Naive B cell (primary cell): ENCODE measurements at places on chromosomes 16 and 17. TPM values are rescaled to one million over a fixed set of nuclear protein-coding genes. Genes with fewer than 3 reads are reported as not detected.

- H3K4me3 ChIP-seq: no peak overlapping the region
- no peak for DNase-seq
- H3K36me3 ChIP-seq: no peaks in the 10 kb centered on the region
- peaks cover 5% of the 10 kb centered on the region for H3K27me3 ChIP-seq
- H3K27ac ChIP-seq: no peak overlapping the region
Observed at GRCh38 chr16:6827267-6827666, 505.4 kb upstream of the RBFOX1 start.

- H3K4me1 ChIP-seq: peaks cover 54% of the 10 kb centered on the region
- H3K4me3 ChIP-seq: no peak overlapping the region
- no peaks in the 10 kb centered on the region for H3K27me3 ChIP-seq
- H3K36me3 ChIP-seq: no peaks in the 10 kb centered on the region
- H3K27ac ChIP-seq: no peak overlapping the region
- DNase-seq: no peak
Observed at GRCh38 chr17:39954876-39955275, 7.9 kb upstream of the GSDMA start.

DNA sequence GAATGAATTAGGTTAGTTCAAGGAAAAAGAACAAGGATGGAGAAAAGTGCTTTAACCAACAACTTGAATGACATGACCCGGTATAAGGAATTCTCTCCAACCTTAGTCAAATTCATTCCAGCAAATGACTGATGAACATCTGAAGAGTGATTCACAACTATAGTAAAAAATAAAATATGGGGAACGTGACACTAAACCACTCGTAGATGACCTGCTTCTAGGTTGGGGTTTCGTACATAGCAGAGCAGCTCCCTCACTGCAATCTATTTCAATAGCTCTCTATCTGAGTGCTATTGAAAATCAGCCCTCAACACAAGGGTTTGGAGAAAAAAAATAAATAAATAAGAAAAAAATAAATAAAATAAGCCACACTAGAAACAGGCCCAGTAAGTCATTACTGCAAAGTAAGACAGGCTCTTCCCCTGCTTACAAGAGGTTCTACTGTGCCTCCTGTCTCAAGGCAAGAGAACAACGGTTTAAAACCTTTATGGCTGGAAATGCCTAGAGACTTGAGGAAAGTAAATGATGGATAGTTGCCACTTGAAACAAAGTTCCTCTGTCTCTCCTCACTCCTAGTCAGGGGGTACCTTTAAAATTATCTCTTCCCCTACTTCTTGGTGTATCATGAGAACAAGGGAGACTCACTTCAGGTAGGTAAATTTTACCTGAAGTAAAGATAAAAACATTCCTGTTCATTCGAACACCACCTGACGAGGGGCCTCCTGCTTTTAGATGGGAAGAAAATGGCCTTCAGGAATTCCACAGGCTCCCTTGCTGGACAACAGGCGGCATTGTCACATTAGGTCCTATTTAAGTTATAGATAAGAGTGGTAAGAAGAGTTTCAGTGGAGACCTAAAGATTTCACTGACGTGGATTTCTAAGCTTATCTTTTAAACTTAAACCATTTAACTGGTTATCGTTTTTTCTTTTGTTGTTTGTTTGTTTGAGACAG is 20.5 kb downstream of the COG7 start:
- DNase-seq: no peak
- H3K36me3 ChIP-seq: no peaks in the 10 kb centered on the region

DNA sequence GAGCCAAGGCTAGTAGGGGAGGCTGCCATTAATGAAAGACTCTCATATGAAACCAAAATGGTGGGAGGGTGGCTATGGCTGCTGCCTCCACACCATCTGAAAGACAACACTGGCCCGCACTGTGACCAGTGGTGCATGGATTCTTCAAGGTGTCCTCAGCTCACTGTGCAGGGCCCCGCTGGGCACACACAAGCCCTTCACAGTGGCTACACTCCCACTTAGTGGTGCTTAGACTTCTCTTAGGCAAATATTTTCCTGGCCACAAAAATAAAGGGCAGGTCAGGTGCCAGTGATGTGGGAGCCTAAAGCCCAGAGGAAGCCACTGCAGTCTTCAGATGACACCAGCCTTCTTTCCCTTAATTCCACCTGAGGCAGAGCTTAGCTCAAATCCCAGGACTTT is 38.1 kb upstream of the IRX3 start:
- no peak overlapping the region for H3K4me3 ChIP-seq
- H3K27me3 ChIP-seq: peaks cover 9% of the 10 kb centered on the region
- no peak for DNase-seq
- no peak overlapping the region for H3K27ac ChIP-seq

DNA sequence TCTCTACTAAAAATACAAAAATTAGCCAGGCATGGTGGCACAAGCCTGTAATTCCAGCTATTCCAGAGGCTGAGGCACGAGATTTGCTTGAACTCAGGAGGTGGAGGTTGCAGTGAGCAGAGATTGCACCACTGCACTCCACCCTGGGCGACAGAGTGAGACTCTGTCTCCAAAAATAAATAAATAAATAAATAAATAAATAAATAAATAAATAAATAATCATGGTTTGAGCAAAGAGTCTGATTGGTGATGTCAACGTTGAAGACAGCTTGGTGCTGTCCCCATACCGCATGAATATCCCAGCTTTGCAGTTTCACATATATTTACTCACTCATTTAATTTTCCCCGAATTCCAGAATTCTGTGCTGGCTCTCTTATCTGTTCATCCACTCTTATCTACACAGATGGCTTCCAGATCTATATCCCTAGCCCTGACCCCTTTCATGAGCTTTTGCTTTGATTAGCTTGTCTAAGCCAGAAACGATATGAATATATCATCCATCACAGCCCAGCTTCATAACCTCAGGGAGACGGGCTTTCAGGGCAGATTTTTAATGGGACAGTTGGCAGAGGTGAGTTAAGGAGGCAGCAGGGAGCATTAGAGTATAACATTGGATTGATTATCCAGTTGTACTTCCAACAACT is 91.0 kb downstream of the SPACA3 start:
- H3K36me3 ChIP-seq: no peaks in the 10 kb centered on the region
- no peak overlapping the region for H3K27ac ChIP-seq
- no peak overlapping the region for H3K4me3 ChIP-seq
- no peak for DNase-seq
- H3K4me1 ChIP-seq: no peaks in the 10 kb centered on the region
- peaks cover 17% of the 10 kb centered on the region for H3K27me3 ChIP-seq

- H3K4me3 ChIP-seq: peak overlapping the region; percentile 25
- H3K27me3 ChIP-seq: no peaks in the 10 kb centered on the region
- H3K4me1 ChIP-seq: peaks cover 66% of the 10 kb centered on the region
Observed at GRCh38 chr17:17073030-17073564, 30.8 kb downstream of the MPRIP start.

DNA sequence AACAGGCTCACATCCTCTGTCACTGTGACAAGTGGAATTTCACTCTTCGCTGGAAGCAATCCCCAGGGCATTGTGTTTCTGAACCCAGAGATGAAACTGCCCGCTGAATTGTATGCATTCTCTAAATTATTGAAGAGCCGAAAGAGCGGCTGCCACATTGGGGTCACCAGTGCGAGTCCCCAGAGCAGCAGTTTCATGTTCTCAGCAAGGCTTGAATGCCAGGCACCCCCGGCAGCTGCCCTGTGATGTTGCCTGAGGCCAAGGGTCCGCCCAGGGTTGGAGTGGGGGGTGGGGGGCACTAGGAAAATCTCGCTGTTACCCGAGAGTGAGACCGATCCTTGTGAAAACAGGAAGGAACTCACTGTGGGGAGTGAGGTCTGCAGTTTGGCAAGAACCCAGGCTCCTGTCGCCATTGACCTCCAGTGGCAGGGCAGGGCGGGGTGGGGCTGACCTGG is 20.7 kb upstream of the BCAR1 start:
- no peak overlapping the region for H3K4me3 ChIP-seq
- H3K27me3 ChIP-seq: peaks cover 55% of the 10 kb centered on the region
- no peak overlapping the region for H3K27ac ChIP-seq
- DNase-seq: no peak

- no peak overlapping the region for H3K4me3 ChIP-seq
- no peaks in the 10 kb centered on the region for H3K27me3 ChIP-seq
- peak overlapping the region; percentile 62 for H3K27ac ChIP-seq
- no peak for DNase-seq
- peaks cover 7% of the 10 kb centered on the region for H3K36me3 ChIP-seq
- peaks cover 60% of the 10 kb centered on the region for H3K4me1 ChIP-seq
Observed at GRCh38 chr16:3824121-3824795, 56.3 kb downstream of the CREBBP start.

GRCh38 chr16:72604375-72604774 is 432.4 kb upstream of the PMFBP1 start:
- no peaks in the 10 kb centered on the region for H3K36me3 ChIP-seq
- H3K4me1 ChIP-seq: peaks cover 10% of the 10 kb centered on the region

GRCh38 chr16:51407199-51407598 is 256.1 kb upstream of the SALL1 start:
- no peak overlapping the region for H3K27ac ChIP-seq
- no peak for DNase-seq
- no peaks in the 10 kb centered on the region for H3K4me1 ChIP-seq

- DNase-seq: no peak
- no peak overlapping the region for H3K27ac ChIP-seq
- H3K4me3 ChIP-seq: no peak overlapping the region
- H3K4me1 ChIP-seq: peaks cover 13% of the 10 kb centered on the region
- no peaks in the 10 kb centered on the region for H3K36me3 ChIP-seq
- no peaks in the 10 kb centered on the region for H3K27me3 ChIP-seq
Observed at GRCh38 chr17:2894782-2895181, 98.5 kb downstream of the RAP1GAP2 start.

GRCh38 chr16:49415083-49415482 is 41.5 kb downstream of the C16orf78 start:
- H3K4me1 ChIP-seq: no peaks in the 10 kb centered on the region
- no peaks in the 10 kb centered on the region for H3K36me3 ChIP-seq
- no peak overlapping the region for H3K27ac ChIP-seq
- no peak overlapping the region for H3K4me3 ChIP-seq

DNA sequence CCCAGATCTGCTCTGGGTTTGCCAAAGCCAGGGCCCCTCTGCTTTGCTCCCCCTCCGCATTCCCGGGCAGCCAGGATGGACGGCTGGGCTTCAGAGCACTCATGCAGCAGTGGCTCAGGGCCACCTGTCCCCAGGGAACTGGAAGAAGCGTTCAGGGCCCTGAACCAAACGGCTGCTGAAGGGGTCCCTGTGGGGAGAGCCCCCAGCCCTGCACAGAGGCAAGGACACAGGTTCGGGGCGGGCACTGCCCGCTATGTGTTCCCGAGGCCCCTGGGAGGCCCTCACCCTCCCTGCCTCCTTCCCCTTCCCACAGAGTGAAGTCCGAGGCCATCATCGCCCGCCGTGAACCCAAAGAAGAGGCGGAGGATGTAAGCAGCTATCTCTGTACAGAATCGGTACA is 10.4 kb downstream of the NME3 start:
- H3K36me3 ChIP-seq: no peaks in the 10 kb centered on the region
- no peak for DNase-seq
- no peaks in the 10 kb centered on the region for H3K4me1 ChIP-seq
- H3K27ac ChIP-seq: no peak overlapping the region

- no peaks in the 10 kb centered on the region for H3K36me3 ChIP-seq
- H3K27me3 ChIP-seq: no peaks in the 10 kb centered on the region
- DNase-seq: no peak
- H3K27ac ChIP-seq: no peak overlapping the region
Observed at GRCh38 chr16:46885960-46886763, 2.0 kb downstream of the GPT2 start.

GRCh38 chr17:1055751-1056645 is 59.1 kb downstream of the TIMM22 start:
- H3K27ac ChIP-seq: peak overlapping the region; percentile 65
- DNase-seq: peak; percentile 24
- no peaks in the 10 kb centered on the region for H3K4me1 ChIP-seq
- no peak overlapping the region for H3K4me3 ChIP-seq

- no peak overlapping the region for H3K27ac ChIP-seq
- H3K36me3 ChIP-seq: no peaks in the 10 kb centered on the region
- no peak overlapping the region for H3K4me3 ChIP-seq
- H3K4me1 ChIP-seq: peaks cover 10% of the 10 kb centered on the region
Observed at GRCh38 chr17:7856011-7856810, 1.1 kb downstream of the NAA38 start.

DNA sequence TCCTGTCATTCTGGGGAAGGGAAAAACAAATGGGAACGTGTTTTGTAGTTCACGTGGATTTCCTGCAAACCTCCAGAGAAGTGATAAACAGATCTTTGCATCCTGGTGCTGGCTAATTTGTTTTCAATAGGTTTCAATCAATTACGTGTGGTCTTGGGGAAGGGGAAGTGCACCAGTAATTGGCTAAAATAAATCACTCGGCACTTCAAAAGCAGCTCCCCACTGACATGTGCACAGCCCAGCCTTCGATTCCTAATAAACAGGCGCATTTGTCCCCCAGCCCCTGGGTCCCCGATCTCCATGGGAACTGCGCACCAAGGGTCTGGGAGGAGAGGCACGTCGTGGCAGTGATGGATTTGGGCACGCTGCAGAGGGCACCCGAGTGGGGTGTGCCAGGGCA is 112.9 kb upstream of the GSE1 start:
- H3K36me3 ChIP-seq: no peaks in the 10 kb centered on the region
- peaks cover 12% of the 10 kb centered on the region for H3K4me1 ChIP-seq
- no peaks in the 10 kb centered on the region for H3K27me3 ChIP-seq

DNA sequence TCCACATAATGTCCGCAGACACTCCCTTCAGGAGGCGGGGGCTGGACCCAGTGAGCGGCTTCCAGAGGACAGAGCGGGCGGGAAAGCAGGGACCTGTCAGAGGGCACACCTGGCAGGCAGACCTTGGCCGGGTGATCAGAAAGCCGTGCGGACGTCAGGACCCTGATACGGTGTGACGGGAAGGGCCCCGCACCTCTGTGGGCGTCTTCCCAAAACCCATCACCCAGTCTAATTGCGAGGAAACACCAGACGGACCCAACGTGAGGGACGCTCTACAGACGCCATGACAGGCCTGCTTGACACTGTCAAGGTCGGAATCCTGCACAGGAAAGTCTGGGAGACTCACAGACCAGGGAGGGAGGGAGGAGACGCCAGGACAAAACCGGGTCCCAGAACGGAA is 8.4 kb downstream of the LMF1 start:
- no peaks in the 10 kb centered on the region for H3K27me3 ChIP-seq
- H3K27ac ChIP-seq: no peak overlapping the region
- H3K36me3 ChIP-seq: peaks cover 23% of the 10 kb centered on the region
- no peak overlapping the region for H3K4me3 ChIP-seq
- peaks cover 21% of the 10 kb centered on the region for H3K4me1 ChIP-seq

- H3K4me3 ChIP-seq: no peak overlapping the region
- H3K27ac ChIP-seq: no peak overlapping the region
- no peaks in the 10 kb centered on the region for H3K27me3 ChIP-seq
- H3K4me1 ChIP-seq: no peaks in the 10 kb centered on the region
- no peak for DNase-seq
- H3K36me3 ChIP-seq: peaks cover 23% of the 10 kb centered on the region
Observed at GRCh38 chr17:16075949-16076348, 76.3 kb downstream of the TTC19 start.

- no peaks in the 10 kb centered on the region for H3K27me3 ChIP-seq
- peak overlapping the region; percentile 92 for H3K4me3 ChIP-seq
- H3K4me1 ChIP-seq: peaks cover 79% of the 10 kb centered on the region
Observed at GRCh38 chr16:85902366-85903155, 3.6 kb downstream of the IRF8 start.

The TAT gene
- not detected for polyA plus RNA-seq

The SLC22A31 gene
- polyA plus RNA-seq: not detected

The TNFRSF17 gene
- polyA plus RNA-seq: 35.5 TPM

The B3GNT9 gene
- polyA plus RNA-seq: 0.40 TPM

The HEATR9 gene
- polyA plus RNA-seq: not detected

The EFTUD2 gene
- polyA plus RNA-seq: 62.4 TPM

The ALDH3A1 gene
- not detected for polyA plus RNA-seq

The LRRC37A3 gene
- polyA plus RNA-seq: not detected

The TRPV3 gene
- polyA plus RNA-seq: not detected

The ADAP2 gene
- 5.0 TPM for polyA plus RNA-seq

The MPV17L gene
- polyA plus RNA-seq: not detected

The SNX20 gene
- polyA plus RNA-seq: 29.0 TPM

The NTHL1 gene
- 24.8 TPM for polyA plus RNA-seq
